GM13977 (cell line): ENCODE measurements at places on chromosomes 4 and X.

GRCh38 chrX:41922431-41923151 lies 763 bp downstream of the CASK start:
- DNase-seq, result no peak

DNA sequence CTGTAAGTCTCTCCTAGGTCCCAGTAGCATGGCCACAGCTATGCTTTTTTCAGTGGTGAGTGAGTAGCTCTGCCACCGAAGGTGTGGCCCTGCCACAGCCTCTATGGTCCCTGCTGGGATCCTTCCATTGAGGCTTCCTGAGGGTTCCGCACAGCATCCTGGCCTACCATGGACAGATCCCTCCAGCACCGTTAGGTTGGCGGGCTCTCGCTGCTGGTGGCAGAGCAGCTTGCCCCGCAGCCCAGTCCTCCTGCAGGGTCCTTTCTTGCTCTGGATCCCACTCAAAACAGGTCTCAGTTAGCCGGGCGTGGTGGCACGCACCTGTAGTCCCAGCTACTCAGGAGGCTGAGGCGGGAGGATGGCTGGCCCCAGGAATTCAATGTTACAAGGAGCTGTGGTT lies 2.4 kb upstream of the PDZD4 start:
- DNase-seq, result no peak

GRCh38 chr4:15495621-15496020 lies 25.9 kb downstream of the CC2D2A start:
- no peak for DNase-seq

- no peak for DNase-seq
These were observed 34.7 kb upstream of the AREG start for GRCh38 chr4:74410272-74410671.

DNA sequence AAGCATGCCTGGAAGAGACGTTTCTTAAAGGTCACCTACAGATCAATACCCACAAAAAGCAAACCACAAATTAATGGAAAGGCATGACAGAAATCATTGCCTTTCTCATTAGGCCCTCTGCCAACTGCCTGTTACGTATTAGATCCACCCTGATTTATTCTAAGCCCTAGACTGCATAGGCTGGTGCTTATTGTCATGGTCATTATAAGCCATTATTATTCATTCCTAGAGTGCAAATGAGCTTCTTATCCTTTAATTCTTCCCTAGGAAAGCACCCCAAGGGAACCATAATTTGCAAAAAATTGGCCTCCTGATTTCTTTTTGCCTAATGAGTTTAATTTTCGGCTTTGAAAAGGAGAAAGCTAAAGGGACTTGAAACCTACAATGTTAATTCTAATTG lies 184.2 kb upstream of the GPRIN3 start:
- DNase-seq, result no peak

DNA sequence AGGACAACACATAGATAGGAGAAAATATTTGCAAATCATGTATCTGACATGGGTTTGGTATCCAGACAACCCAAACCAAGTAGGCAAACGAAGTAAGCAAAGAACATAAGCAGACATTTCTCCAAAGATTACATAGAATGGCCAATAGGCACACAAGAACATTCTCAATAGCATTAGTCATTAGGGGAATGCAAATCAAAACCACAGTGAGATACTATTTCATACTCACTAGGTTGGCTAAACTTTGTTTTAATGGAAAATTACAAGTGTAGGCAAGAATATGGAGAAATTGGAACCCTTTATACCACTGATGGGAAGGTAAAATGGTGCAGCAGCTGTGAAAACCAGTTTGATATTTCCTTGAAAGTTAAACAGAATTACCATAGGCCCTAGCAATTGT lies 74.7 kb downstream of the CHRNA9 start:
- DNase-seq, result no peak

DNA sequence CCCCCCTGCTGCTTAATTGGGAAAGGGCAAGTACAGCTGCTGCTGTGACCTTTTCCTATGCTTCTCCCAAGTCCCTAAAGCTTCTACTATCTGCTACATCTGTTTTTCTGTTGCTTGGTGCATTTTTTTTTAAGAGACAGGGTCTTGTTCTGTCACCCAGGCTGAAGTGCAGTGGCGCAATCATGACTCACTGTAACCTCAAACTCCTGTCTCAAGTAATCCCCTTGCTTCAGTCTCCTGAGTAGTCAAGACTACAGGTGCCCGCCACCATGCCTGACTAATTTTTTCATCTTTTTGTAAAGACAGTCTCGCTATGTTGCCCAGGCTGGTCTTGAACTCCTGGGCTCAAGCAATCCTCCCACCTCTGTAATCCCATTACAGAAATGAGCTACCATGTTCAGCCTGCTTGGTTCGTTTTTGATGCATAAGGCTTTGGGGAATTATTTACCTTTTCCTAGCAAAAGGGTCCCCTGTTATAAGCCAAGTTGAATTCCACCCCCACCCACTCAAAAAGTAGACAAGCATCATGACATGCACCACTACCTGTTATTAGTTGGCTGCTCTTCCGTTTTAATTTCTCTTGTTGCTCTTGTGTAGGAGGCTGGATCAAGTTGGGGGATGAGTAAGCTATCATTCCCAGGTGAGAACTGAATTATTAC lies 39.6 kb downstream of the DGKK start:
- no peak for DNase-seq

GRCh38 chrX:109352066-109352588 lies 129.8 kb downstream of the GUCY2F start:
- DNase-seq, result no peak

GRCh38 chr4:102665527-102665926 lies 95.2 kb downstream of the MANBA start:
- DNase-seq, result no peak

- DNase-seq, result no peak
These were observed 37.2 kb downstream of the GUCY1B1 start for GRCh38 chr4:155795991-155796390.

GRCh38 chrX:21383546-21383945 lies 9.3 kb downstream of the CNKSR2 start:
- DNase-seq, result no peak

- no peak for DNase-seq
These were observed 80.2 kb downstream of the FGF16 start for GRCh38 chrX:77527233-77528001.

DNA sequence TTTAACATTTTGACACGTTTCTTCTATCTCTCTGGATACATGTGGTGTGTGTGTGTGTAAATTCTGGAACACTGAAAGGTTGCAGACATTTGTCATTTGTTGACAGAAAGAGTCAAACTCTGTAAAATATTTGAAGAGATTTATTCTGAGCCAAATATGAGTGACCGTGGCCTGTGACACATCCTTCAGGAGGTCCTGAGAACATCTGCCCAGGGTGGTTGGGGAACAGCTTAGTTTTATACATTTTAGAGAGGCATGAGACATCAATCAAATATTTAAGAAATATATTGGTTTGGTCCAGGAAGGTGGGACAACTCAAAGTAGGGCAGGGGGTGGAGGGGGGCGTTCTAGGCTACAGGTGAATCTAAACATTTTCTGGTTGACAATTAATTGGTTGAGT lies 40.7 kb upstream of the CD40LG start:
- DNase-seq, result no peak

DNA sequence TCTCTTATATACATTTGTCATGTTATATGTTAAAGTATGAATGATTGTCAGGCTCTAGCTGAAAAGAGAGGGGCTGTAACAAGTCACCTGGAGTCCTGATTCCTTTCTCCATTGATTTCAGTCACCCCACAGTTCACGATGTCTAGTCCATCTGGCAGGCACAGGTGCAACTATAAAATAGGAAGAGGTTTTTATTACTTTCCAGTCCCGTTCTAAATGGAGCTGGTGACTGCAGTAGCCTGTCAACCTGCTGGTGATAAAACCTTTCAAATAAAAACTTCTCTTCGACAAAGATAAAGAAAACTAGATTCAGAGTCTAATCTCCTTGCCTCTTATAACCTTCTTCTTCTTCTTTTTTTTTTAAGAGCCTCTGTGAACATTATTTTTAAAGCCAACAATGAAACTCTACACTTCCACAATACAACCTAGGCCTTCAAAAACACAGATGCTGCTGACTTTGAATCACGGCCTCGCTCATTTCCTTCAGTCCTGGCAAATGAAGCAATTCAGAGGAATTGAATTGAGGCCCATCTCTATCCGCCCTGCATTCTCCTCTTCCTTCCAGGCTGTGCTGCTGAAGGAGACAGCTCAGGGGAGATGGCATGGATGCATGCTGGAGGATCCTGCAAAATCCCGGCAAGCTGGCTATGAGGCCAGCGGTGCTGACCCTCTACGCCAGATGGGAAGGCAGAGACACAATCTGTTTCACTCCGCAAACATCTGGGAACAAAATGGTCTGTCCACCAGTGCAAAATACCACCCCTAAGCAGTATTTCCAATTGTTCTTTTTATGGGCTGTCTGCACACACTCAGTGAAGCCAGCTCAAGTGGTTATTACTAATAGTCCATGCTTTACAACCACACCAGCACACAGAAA lies 27.3 kb upstream of the CDKN2AIP start:
- DNase-seq, result no peak

DNA sequence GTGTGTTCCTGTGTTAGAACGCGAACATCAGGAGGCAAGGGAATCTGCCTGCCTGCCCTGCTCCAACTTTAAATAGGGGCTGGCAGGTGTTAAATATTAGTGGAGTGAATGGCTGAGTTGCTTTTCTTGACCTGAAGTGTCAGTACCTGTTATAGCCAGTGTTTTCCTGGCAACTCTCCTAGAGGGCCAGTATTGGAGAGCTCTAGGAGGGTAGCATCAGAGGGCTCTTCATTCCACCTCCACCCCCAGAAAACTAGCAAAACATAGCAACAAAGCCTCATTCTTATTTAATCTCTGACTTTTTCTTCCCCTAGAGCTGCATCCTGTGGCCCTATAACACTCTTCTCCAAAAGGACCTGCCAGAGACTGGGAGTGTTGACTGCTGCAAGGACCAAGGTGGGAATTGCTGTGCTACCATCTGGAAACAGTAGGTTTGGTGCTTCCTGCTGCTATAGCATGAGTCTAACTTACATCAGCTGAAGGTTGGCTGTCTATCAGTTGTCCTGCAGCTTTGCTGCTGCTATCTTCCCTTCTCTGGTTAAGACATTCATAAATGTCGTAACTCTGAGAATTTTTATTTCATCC lies 33.5 kb downstream of the SGMS2 start:
- no peak for DNase-seq

DNA sequence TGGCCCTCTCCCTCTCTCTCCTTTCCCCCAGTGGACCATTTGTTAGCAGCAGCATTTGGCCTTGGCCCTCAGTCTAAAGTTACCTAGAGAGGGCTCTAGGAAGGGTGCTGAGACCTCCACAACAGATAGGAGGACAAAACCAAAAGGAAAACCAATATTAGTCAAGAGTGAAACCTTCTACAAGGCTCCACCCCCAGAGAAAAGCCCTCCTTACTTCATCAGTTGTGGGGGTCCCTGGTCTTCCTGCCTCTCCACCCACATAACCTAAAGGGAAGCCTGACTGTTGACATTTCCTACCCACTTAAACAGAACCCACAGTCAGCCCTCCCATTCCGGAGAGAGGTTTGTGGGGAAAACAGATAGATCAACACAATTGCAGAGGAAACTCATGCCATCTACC lies 4.7 kb upstream of the CD40LG start:
- no peak for DNase-seq

DNA sequence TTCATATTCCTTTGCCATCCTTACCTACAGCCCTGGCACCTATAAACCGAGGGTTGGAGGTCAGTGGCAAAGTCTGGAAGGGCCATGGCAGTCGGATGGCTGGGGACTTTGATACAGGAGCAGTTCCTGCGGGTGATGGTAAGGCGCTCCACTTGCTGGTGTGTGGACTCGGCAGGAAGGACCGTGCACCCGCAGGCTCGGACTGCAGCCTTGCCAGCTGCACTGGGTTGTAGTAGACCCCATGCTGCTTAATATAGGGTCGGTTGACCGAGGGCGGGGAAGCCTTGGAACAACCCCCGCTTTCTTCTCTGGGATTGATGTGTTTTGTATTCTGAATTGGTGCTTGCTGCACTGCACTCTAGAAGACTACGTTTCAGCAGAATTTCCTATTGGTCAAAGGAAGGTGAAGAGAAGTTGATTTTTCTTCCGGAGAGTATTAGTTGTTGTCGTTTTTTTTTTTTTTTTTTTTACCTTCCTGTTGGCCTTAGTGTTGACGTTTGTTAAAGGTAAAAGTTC lies 638 bp downstream of the BLTP1 start:
- DNase-seq, result peak; percentile 43

DNA sequence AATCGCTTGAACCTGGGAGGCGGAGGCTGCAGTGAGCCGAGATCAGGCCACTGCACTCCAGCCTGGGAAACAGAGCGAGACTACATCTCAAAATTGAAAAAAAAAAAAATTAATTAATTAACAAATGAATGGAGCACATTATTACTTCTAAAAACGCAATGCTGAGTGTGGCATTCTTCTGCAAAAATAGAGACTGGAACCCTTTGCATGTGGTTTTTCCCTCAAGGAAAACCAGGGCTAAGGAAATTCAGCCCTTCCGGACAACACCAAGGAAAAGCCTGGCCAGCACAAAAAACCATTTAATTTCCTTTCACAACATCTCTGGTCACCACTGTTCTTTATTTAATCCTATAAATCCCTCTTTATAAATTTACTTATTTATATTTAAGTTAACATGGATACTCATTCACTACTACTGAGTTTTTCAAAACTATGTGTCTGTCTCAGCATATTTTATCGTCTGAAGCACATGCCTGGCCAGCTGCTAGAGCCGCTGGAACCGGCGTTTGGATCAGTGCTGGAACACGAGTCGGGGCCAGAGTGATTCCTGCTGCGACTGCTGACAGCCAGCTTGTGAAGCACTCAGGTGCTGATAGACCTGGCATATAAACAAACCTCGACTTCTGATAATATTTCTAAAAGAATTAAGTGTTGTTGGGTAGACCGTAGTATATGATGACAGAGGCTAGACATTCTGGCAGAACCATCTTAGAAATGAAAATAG lies 84.5 kb upstream of the WWC2 start:
- no peak for DNase-seq

DNA sequence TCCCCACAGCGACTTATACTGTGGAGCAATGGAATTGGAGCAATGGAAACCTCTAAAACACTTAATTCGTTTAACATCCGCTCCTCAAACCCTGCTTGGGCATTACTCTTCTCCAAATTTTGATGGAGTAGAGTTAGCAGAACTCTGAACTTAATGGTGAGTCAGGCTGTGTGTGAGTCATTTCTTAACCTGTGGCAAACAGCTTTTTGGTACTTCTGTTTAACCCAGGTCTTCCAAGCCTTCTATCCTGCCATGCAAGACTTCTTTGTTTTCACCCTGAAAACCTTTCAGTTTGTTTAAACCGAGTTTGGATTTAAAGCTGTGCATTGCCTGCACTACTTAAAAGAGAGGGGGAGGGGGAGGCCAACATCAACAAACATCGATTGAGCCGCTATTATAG lies 3.6 kb upstream of the AMOT start:
- DNase-seq, result no peak

DNA sequence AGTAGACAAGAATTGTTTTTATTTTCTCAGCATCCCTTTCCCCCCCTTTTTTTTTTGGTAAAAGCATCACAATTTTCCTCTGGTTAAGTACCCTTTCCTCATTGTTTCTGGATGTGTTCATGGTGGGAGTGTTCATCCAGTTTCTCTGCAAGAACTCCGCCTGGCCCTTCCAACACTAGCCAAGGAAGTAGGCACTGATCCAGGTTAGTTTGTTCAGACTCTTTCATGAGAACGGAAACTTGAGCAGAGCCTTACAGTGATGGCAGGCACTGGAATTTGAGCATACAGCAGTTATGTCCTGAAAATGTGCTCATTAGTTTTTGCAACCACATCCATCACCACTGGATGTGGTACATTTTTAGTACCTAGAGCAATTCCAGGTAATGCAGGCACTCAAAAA lies 336.1 kb upstream of the BOD1L1 start:
- no peak for DNase-seq

- peak; percentile 31 for DNase-seq
These were observed 137.9 kb upstream of the ZXDB start for GRCh38 chrX:57453901-57454300.
